ENCODE measurements at places on chromosomes 2 and 18.

GRCh38 chr2:152097801-152098495 is 896 bp downstream of the CACNB4 start:
- DNase-seq = no peak

DNA sequence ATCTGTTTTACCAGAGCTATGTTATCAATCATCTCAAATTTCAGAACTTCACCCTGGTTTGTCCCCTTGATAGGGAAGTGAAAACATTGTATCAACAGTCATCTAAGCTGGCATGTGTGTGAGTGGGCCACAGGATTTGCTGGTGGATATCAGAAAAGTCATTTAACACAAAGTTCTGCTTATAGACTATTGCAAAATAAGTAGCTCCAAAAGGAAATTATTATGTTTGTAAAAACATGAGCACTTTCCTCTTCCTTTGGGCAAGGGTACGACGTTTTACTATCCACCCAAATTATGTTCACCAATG is 20.7 kb upstream of the COPS8 start:
- no peak for DNase-seq

GRCh38 chr2:55419679-55420438 is at the start of gene CCDC88A:
Gene CCDC88A (minus strand): TSS chr2:55419856. CDS start chr2:55419079, 777 bp downstream.
- peak; percentile 97 for DNase-seq

- DNase-seq = no peak
Observed at GRCh38 chr18:50662775-50663383, 103.0 kb downstream of the MAPK4 start.

DNA sequence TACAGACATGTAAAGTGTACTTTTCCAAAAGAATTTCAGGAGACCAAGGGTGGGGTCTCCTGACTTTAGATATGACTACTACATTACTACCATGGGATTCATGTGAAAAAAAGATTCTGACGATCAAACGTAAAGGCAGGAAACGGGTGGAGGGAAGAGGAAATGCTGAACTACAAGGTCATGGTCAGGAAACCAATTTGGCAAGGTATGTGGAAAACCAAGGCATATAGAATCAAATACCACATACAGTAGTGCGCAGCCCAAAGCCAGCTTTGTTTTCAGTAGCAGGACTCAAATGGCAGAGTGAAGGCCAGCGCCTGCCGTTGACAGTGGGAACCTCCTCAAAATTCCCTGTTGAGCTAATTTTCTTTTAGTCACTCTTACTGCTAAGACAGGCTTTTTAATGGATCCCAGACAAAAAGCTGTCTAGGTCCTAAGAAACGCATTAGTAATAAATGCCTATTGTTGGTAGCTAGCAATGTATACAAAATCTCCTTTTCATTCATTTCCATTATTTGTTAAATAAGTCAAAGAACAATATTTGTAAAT is 57.6 kb upstream of the SERTAD2 start:
- DNase-seq = no peak

DNA sequence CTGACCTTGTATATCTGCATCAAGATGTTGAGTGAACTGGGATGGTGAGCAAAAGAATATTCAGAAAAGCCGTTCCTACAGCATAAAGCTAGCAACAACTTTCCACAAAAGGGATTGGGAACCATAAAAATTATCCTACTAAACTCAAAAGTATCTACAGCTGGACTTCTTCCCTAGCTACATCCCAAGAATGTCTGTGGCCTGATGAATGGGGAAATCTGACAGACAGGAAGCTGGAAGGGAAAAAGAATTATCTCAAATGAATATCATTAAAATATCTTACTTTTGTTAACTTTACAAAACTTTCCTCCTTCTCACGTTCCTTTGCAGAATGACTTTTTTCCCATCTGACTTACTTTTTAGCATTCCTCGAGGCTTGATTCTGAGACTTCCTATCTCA is 150.9 kb downstream of the PDE11A start:
- DNase-seq = no peak

DNA sequence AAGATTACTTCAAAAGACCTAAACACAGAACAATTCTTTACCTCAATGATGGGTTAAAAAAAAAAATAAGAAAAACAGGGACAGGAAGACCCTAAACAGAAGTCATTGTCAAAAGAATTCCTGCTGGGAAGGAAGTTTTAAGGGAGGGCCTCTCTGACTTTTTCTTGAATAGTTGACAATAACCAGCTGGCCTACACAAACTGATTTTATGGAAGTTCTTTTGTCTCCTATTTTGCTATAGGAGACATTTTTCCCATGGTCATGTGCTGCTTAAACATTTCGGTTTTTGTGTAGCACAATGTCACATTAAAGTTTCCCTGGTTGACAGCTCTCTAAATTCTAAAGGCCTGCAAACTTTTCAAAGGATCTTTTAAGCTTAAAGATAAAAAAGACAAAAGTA is 55.3 kb downstream of the RFTN2 start:
- DNase-seq = no peak

GRCh38 chr18:9861157-9861556 is 24.6 kb upstream of the TXNDC2 start:
- no peak for DNase-seq

- DNase-seq = no peak
Observed at GRCh38 chr18:78704971-78705461, 274.6 kb upstream of the SALL3 start.

DNA sequence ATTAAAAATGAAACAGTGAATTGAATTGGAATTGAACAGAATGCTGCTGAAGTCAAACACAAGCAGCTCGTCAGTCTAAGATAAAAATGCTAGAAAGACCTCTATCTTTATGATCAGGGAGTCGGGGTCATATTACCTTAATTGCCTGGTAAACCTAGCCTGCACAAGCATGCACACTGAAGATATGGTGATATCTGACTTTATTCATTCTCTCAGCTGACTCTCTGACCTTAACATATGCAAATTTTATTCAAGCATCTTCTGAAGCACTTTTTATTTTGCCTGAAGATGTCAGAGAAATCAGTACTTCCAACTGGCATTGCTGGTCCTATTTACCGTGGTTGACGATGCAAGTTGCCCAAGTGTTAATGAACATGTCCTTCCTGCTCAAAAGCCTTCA is 56.4 kb downstream of the DNER start:
- DNase-seq = no peak

DNA sequence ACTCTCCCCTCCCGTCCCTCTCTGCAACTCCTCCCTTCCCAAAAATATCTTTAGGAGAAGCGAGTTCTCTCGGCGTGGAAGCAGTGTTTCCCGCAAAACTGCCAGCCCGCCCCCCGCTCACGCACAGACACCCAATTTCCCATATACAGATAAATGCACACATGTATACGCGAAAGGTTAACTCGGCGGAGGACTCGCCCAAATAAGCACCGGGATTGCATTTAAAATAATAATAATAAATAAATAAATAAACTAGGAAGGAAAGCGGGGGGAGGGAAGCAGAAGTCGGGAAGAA is 70.0 kb upstream of the PSMD14 start:
- no peak for DNase-seq

DNA sequence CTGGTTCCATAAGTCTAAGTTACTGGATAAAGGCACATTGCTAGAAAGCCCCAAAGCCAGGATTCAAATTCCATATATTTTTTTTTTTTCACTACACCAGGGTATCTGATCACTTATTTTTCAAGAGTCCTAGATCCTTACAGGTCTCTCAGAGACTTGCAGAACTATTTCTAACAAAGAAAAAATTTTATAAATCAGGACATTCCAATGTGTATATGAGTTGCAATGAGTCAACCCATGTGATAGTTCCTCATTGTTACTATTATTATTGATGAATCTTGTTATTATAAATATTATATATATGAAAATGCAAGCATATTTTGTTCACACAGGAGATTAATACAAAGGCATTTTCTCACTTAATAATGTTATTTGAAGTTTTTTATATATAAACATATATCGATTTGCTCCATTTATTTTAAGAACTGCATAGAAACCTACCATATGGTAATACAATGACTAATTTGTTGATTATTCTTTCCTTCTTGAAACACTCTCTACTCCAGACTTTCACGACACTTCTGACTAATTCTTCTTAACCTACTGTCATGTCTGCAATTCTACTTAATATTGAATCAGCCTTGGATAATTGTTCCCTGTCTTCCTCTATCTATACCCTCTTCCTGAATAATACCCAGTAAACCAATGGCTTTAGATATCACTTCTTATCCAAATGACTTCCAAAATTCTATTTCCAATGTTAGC is 968.4 kb upstream of the NRXN1 start:
- no peak for DNase-seq

GRCh38 chr18:10119991-10120390 is 206.2 kb downstream of the VAPA start:
- DNase-seq = no peak

GRCh38 chr18:62450546-62451410 is 72.0 kb upstream of the ZCCHC2 start:
- DNase-seq = no peak

GRCh38 chr18:58344861-58345463 is 283.9 kb downstream of the ALPK2 start:
- DNase-seq = no peak

- no peak for DNase-seq
Observed at GRCh38 chr18:28065793-28066186, 111.1 kb downstream of the CDH2 start.

GRCh38 chr2:143433251-143433650 is 304.0 kb downstream of the ARHGAP15 start:
- peak; percentile 29 for DNase-seq

GRCh38 chr2:119691651-119692245 is 12.7 kb downstream of the TMEM177 start:
- no peak for DNase-seq

GRCh38 chr2:20680744-20681375 is 13.9 kb downstream of the GDF7 start:
- no peak for DNase-seq

DNA sequence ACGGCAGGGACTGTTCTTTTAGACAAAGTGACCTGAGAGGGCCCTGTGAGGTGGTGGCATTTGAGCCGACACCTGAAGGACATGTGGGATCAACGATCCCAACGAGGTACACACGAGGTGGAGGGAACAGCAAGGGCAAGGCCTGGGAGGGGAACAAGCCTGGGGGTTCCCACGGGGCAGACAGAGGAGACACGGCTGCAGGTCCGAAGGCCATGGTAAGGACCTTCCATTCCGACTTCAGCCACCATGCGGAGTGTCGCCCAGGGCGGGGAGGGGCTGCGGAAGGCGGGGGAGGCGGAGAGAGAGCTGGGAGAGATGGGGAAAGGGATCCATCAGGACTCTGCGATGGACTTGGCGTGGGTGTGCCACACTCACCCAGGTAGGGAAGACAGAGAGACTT is 151.8 kb downstream of the HDAC4 start:
- DNase-seq = no peak

DNA sequence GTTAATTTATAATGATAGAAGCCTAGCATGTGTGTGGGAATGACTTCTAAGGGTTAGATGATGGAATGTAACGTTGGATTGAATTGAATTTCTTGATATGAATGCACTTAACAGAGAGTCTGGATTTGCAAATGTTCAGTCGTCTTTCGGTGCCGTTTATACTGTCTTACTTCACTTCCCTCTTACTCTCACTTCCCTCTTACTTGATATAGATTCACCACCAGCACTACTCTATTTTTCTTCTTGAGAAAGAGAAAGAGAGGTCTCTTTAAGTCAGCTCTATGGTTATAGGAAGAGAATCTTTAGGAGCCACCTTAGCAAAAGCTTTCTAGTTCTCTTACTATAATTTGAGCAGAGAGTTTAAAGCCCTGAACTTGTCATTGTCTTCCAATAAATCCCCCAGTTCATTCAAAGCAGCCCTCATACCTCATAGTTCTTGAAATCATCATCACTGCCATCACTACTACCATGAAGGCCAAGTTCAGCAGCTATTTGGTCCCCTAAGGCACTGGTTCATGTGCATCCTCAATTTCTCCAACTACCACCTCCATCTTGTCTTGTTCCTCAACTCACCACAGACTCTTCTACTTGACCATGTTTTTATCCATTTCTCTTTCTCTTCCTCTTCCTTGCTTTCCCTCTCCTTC is 501.7 kb upstream of the TCF4 start:
- no peak for DNase-seq

GRCh38 chr2:177242121-177242987 is 22.2 kb downstream of the NFE2L2 start:
- peak; percentile 67 for DNase-seq

DNA sequence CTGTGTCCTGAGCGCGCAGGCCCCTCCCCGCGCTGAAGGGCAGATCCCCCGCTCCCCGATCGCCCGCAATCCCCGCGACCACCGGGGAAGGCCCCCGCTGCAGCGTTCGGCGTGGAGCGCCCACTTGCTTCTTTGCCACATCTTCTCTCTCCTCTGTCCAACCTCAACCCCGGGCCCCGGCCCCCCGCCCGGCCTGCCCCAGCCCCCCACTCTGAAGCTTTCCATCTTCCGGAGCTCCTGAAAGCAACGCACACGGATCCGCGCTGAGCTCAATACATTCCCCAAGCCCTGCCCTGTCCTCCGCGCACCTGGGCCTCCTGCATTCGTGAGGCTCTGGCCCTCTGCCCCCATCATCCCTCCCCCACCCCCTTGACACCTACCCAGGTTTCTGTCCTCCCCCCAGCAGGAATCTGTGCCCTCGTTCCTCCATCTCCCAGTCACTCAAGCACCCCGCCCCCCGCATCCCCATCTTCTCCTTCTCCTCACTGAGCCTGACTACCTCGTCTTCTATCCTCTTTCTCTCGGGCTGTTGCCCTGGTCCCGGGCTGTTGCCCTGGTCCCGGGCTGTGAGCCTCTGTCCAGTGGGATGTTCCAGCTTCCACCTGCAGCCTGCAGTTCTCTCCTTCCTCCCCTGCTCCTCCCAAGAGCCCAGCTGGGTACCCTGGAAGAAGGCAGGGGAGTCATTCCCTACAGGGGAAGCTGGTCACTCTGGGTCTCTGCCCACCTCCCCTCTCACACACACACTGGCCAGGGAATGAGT is 7.8 kb downstream of the SPEG start:
- no peak for DNase-seq

GRCh38 chr2:120442923-120443571 is 97.1 kb downstream of the INHBB start:
- DNase-seq = no peak

DNA sequence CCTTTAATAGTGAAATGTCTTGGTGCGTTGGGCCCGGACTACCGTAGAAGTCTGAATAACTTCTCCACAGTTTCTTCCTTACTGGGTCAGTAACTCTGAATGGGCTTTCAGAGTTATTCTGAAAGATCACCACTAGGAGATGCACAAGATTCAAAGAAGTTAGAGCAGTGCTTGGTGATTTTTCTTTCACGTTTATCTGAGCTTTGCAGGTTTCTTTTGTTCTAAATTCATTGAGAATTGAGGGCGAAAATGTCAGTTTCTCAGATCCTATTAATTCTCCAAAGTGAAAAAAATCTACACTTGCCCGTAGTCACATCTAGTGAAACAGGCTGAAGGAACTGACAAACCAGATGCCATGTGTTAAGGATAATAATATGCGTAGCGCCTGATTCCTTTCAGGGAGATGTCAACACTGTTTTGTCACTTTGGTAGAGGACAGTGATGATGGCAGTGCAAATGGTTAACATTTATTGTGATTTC is 70.1 kb downstream of the QPCT start:
- DNase-seq = no peak

GRCh38 chr18:66724664-66725356 is 120.9 kb upstream of the CDH19 start:
- DNase-seq = no peak

GRCh38 chr18:49581371-49581770 is 19.5 kb downstream of the LIPG start:
- DNase-seq = no peak

- no peak for DNase-seq
Observed at GRCh38 chr2:39545957-39546356, 108.9 kb upstream of the MAP4K3 start.

- DNase-seq = no peak
Observed at GRCh38 chr2:107719836-107720235, 106.9 kb upstream of the RGPD4 start.
